GM23248 (cell line): ENCODE measurements at places on chromosomes 5 and 9. TPM values are rescaled to one million over a fixed set of nuclear protein-coding genes. Genes with fewer than 3 reads are reported as not detected.

Gene INVS
- 8.5 and 10.5 TPM in 2 replicates for polyA plus RNA-seq

Gene MCC
- 3.1 and 3.4 TPM in 2 replicates for polyA plus RNA-seq

Gene KLF9
- 2.5 and 2.6 TPM in 2 replicates for polyA plus RNA-seq

Gene LHX2
- not detected in 2 replicates for polyA plus RNA-seq

Gene HINT2
- polyA plus RNA-seq: 50.7 and 60.5 TPM in 2 replicates

Gene SPINK4
- polyA plus RNA-seq: not detected in 2 replicates
